ENCODE measurements at places on chromosomes 1 and 21.

DNA sequence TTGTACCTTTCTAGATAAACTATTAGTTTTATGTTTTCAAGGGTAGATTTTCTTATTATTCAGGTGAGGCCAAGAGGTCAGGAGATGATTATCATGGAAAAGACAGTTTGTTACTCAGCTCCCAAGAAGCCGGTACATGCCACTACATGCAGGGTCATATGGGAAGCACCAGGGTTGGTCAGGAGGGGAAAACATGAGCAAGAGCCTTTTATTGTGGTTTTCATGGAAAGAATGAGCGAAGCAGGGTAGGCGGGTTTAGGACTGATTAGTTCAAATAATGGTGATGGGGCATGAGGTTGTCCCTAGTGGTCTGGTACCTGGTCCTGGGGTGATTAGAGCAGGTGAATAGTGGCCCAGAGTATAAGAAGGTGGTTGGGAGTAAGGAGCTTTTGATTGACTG is 189.9 kb downstream of the APP start:
- no peak for DNase-seq

GRCh38 chr1:25559031-25559430 is 15.6 kb downstream of the LDLRAP1 start:
- DNase-seq = no peak

DNA sequence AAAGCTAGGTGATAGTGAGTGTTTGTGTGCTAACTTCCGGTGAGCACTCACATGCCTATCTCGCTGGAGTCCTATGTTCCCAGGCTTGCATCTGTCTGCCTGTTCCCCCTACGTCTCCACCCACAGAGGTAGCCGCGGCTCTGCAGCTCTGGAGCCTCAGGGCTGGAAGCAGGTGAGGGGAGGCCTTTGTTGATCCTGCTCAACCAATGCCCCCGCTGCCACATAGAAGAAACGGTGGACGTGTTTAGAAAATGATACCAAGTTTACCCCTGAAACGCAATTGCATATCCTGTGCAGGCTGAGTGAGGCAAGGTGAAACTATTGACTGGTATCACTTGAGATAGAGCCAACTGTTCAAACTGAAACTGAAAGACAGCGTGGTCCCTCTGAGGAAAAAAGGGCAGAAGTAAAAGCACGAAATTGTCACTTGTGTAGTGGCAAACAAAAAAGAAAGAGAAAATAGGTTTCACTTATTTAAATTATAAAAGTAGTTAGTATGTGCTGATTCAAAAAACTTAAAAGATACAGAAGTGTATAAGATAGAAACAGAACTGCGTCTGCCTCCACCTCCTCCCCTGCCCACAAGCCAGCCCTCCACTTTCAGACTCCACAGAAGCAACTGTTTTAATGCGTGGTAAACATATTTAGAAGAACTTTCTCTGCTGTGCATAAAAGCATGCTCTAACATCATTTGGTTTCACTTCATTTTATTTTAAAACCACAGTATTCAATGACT is 38.6 kb upstream of the ETS2 start:
- DNase-seq = no peak

DNA sequence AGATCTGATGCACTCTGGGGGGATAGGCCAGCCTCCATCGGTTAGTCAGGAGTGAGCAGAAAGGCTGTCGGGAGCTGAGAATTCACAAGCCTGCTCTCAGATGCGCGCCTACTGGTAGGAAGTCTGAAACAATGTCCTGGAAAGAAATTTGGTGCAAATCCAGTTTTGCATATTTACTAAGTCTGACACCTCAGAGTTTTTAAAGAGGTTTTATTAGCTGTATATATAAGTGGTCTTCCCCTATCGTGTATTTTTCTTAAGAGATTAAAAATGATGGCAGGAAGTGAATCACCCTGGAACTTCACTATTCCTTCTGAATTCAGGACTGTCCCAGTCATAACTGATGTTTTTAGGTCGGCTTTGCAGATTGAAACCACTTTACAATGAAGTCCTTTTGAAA is 99.8 kb upstream of the C1orf105 start:
- no peak for DNase-seq

DNA sequence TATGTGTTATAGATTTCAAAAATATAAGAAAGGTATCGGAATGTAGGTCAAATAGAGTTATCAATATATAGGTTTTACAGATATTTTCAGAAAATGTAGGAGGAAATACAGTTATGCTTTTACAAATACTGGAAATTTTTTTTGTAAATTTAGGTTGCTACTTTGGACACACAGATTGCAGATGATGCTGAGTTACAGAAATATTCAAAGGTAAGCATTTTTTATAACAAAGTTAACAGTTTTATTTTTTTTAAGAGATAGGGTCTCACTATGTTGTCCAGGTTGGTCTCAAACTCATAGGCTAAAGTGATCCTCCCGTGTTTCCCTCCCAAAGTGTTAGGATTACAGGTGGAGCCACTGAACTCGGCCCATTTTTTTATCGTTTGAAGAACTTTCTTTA is 66.0 kb downstream of the PATJ start:
- no peak for DNase-seq

GRCh38 chr1:166080277-166080966 is 86.4 kb downstream of the FAM78B start:
- DNase-seq = no peak

DNA sequence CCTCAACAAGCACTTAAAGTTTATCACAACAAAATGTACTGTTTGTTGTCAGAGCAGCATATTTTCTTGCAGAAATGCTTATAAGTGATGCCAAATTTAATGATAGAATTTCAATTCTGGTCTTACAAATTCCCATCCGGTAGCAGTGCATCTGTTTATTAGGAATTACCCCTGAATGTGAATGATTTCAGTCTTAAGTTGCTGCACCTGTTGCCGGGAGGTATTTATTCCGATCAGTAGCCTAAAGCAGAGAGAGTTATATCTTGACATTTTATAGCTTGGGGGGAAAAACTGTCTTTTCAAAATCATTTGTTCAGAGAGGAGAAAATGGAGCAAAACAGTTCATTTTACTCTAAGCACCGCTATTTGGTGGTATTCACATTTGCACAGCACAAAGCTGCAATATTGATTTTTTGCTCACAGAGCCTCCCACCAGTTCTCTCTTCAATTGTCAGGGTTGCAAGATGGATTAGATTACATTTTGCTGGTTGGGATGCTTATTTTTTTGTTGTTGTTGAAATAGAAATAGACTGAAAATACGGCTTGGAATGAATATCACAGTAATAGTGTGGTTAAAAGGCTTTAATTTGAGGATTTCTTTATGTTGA is 98.6 kb downstream of the ADGRL2 start:
- DNase-seq = no peak

GRCh38 chr1:17661546-17662157 is 93.5 kb upstream of the ACTL8 start:
- DNase-seq = no peak

GRCh38 chr1:222955964-222956363 is 141.1 kb downstream of the DISP1 start:
- no peak for DNase-seq

GRCh38 chr1:178580876-178581275 is 68.0 kb downstream of the TEX35 start:
- DNase-seq = no peak

- DNase-seq = no peak
Observed at GRCh38 chr1:35600593-35600992, 27.5 kb downstream of the TFAP2E start.

- DNase-seq = no peak
Observed at GRCh38 chr1:115982400-115982799, 6.1 kb downstream of the SLC22A15 start.

- no peak for DNase-seq
Observed at GRCh38 chr1:223733898-223734852, 21.8 kb downstream of the CAPN2 start.

GRCh38 chr1:59750328-59751003 is 64.3 kb upstream of the HOOK1 start:
- no peak for DNase-seq

DNA sequence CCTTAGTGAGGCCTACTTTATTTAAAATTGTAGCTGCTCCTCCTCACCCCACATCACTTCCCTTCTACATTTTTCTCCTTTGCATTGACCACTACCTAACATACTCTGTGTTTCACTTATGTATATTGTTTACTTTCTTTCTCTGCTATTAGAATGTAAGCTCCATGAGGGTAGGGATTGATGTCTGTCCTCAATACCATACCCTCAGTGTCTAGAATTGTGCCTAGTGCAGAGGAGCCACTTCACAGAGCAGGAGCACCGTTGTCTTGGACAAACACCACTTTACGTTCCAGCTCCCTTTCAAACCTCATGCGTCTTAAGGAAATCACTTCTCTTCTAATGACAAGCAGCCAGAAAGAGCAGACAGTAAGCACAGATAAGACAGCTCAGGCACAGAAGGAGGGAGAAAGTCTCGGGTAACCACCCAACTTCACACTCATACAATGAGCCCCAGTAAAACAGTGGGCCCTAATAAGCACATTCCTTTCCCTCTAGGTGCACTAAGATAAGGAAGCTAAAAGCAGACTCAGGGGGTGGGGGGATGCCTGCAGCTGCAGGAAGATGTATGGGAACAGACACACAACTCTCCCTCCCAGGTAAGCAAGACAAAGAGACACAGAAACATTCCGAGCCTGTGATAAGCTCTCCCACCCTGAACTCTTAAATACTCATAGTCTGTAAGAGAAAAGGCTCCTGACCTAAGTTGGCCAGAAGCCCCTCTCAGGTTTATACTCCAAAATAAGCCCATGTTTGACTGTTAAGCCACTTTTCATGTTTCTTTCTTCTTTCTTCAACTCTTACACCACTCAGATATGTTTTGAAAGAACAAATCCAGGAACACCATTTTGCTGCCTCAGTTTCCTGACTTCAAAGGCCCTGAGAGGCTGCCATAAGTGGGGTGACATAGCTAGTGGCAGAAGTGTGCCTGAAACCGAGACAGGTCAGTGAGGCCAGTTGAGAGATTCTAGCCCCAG is 7.1 kb upstream of the PLEKHM2 start:
- no peak for DNase-seq

DNA sequence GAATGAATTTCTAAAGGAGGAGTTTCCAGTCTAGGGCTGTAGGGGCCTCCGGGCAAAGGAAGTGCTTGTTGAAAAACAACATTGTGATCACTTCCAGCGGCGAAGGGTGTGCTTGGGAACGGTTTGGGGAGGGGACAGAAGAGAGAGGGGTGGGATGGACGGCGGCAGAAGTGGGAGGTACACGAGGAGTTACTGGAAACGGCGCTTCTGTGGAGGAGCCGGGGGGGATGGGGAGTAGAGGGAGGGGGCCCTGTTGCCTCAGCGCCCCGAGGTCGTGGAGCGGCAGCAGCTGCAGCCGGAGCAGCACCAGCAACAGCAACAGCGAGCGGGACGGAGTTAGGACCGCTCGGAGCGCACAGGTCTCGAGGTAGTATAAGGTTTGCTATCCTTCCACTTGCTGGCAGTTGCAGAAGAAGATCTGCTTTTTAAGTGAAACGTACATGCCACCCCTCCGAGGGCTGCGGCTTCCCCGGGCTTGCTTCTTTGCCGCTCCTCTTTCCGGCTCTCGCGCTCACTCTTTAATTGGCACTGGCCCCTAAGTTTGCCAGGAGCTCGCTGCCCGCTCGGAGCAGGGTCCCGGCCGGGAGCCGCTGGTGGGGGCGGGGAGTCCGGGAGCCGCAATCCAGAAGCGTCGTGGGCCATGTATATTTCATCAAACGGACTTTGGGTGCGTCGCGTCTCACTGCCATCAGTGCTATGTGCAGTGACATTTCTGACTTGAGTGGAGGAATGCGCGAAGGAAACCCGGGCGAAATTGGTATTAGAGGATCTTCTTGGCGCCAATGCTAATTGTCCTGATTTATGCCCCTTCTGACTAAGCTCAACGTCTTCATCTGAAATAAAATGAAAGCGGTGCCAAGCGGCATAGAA is 771 bp upstream of the NTNG1 start:
- DNase-seq = no peak

GRCh38 chr1:88088481-88088880 is 595.6 kb upstream of the PKN2 start:
- DNase-seq = no peak

- DNase-seq = no peak
Observed at GRCh38 chr1:112146201-112146715, 156.8 kb upstream of the KCND3 start.

DNA sequence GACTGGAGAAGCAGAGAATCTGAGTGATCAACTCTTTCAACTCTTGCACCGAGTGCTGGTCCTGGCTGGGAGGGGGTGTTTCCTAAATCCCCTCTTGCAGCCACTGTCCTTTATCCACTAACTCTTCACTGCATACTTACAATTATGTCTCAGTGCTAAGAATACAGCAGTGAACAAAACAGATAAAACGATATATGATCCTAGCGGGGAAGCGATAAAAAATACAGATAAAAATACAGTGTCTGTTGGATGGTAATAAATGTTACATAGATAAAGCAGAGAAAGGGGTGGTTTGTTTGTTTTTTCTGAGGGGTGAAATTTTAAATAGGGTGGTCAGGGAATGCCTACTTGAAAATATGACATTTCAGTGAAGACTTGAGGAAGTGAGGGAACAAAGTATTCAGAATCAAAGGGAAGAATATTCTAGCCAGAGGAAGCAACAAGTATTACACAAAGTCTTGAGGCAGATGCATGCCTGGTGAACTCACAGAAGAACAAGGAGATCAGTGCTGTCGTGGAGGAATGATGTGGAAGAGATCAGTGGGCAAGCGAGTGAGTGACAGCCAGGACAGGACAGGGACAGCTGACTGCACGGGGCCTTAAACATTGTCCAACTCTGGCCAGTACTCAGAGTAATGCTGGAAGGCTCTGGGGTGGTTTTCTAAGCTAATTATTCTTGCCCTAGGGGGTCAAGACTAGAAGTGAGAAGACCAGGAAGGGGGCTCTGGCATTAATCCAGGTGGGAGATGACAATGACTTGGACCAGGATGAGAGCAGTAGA is 110.0 kb downstream of the APP start:
- DNase-seq = no peak

DNA sequence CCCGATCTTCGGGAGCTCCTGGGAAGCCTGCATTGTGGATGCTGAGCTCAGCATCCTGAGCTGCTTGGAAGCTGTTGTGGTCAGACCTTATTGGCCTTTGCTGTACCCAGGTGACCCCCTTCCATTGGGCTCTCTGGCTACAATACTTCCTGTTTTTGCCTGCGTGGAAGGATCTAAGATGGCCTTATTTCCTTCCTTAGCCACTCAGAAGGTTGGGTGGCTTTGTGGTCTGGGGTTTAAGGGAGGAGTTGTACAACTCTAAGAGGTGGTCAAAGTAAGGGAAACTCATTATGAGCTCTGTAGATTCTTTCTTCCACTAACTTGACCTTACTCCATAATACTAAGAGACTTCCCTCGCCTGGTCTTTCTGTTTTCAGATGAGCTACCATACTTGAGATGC is 17.7 kb downstream of the PFKFB2 start:
- DNase-seq = no peak

DNA sequence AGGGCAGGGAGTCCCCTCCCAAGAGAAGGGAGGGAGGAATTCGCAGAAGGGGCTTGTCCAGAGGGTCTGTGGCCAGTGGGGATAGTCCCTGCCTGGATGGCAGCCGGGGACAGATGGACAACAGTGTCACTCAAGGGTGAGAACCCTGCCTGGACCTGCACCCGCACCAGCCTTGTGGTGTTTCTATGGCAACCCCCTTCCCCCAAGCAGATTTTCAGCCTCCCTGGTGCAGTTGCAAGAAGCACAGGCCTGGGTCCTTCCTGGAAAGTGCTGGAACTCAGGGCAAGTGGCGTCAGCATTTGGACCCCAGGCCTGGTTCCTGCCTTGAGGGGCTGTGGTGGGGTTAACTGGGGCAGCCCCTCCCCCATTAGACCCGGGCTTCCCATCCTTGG is 83.8 kb upstream of the ACTL8 start:
- no peak for DNase-seq

- no peak for DNase-seq
Observed at GRCh38 chr1:244768804-244769203, 66.7 kb upstream of the COX20 start.

- no peak for DNase-seq
Observed at GRCh38 chr1:176225479-176225875, 18.4 kb upstream of the COP1 start.

- DNase-seq = no peak
Observed at GRCh38 chr1:46284597-46285564, 18.5 kb downstream of the LRRC41 start.
